ENCODE measurements at places on chromosomes 2 and 18.

GRCh38 chr2:3264010-3264744, 113.4 kb downstream of the EIPR1 start:
- no peak for DNase-seq

GRCh38 chr2:215998636-215999035, 14.7 kb downstream of the MREG start:
- DNase-seq, result no peak

- peak; percentile 71 for DNase-seq
Observed at GRCh38 chr18:45197526-45197970, 417.7 kb upstream of the SLC14A2 start.

DNA sequence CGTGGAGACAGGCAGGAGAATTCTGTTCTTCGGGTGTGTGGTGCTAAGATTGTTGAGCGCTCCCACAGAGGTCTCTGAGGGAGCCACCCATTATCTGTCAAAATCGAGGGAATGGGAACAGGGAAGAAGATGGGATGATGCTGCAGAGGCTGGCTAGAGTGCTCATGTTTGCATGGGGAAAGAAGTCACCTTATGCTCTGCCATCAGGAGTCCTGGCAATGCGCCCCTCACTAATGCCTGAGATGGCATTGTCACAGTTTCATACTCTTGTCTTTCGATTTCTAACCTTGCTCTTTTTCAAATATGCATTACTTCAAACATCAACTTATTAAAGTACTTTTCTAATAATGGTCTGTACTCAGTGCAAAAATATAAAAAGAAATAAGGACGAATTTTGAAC, 463.3 kb upstream of the CELF4 start:
- no peak for DNase-seq

- no peak for DNase-seq
Observed at GRCh38 chr2:160575368-160575767, 81.8 kb upstream of the RBMS1 start.

- DNase-seq, result no peak
Observed at GRCh38 chr18:49668574-49669275, 106.9 kb downstream of the LIPG start.

- no peak for DNase-seq
Observed at GRCh38 chr2:159209341-159210306, 76.9 kb downstream of the WDSUB1 start.

DNA sequence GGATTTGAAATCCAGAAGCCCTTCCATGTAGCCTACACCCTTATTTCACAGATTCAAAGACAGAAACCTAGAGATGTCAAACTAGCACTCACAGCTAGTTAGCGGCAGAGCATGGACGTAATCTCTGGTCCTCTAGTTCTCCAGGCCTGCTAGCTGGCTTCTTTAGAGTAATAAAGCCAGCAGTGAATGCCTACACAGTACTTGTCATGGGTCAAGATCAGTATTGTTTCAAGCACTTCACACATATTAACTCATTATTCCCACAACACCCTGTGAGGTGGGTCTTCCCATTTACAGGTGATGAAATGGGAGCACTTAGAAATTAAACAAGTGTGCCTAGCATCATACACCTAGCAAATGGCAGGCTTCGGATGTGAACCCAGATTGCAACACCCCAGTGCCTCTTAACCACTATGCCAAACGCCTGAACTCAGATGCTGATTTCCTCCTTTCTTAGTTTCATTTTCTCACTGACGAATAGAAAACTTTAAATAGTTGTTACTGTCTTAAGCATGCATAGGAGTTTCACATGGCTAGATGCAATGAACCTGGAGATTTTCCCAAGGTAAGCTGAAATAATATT, 14.5 kb upstream of the ZBTB14 start:
- DNase-seq, result no peak

- no peak for DNase-seq
Observed at GRCh38 chr2:101076581-101076980, 74.5 kb downstream of the RPL31 start.

DNA sequence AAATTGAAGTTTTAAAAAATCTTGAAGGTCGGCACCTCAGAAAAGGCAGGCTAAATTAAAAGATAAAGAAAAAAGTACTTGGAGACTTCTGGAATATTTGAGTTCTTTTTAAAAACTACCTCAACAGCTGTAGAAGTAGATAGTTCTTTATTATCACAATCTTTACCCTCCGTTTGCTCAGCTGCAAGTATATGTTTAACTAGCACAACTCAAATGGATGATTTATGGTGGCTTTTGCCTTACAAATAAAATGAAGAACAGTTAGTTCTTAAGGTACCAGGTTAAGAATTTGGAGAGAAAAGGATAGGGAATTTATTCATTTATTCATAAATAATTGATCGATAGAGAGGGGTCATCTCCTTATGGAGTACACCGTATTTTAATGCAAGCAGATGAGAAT, 237.6 kb upstream of the FOSL2 start:
- no peak for DNase-seq

GRCh38 chr2:52445686-52446085, 1321.9 kb upstream of the CHAC2 start:
- no peak for DNase-seq

DNA sequence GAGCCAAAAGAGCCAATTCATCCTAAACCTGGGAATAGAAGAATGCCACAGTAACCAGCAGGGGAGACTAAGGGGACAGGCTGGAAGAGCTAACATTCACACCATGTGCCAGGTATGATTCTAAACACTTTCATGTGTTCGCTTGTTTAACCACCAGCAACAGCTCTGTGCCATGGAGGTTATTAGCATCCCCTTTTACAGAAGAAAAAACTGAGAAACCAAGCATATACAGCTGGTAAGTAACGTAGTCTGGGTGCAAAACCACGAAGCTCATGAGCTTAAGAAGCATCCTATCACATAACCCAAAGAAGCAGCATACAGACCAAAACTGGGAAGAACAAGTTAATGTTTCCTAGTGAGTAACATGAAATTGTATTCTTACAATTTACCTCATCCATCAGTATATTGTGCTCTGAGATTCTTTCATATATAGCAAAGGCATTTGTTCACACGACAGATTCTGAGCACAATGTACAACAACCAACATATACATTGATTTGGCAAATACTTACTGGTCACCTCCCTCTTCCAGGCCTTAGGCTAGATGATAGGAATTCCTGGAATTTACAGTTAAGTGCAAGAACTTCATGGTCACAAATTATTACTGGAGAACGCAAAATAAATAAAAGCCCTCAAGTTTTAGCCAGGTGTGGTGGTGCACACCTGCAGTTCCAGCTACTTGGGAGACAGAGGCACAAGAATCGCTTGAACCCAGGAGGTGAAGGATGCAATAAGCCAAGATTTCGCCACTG, 36.5 kb upstream of the HNRNPA3 start:
- no peak for DNase-seq

GRCh38 chr18:23283916-23284430, 148.7 kb downstream of the CABLES1 start:
- no peak for DNase-seq

DNA sequence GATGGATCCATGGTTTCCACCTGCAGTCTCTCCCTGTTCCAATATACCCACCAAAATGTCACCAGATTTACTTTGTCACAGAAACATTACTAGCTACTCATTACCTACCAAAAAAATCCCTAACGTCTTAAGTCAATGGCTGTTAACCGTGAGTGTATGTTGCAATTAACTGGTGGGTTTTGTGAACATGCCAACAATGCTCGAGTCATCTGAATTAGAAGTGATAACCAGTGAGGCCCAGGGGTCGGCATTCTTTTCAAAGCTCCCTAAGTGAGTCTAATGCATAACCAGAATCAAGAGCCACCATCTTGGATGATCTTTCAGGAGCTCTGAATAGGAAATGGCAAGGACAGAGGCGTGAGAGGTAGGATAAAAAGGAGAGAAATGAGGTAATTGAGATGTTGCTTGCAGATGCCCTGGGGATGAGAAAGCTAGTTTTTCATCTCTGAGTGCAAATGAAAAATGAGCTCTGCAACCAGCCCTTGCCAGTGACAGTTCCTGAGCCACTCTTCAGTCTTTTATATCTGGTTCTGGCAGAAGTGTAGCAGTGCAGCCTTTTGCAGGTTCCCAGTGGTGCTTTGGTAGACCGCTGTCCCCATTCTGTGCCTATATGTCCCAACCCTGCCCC, 130.0 kb upstream of the RND3 start:
- DNase-seq, result no peak

DNA sequence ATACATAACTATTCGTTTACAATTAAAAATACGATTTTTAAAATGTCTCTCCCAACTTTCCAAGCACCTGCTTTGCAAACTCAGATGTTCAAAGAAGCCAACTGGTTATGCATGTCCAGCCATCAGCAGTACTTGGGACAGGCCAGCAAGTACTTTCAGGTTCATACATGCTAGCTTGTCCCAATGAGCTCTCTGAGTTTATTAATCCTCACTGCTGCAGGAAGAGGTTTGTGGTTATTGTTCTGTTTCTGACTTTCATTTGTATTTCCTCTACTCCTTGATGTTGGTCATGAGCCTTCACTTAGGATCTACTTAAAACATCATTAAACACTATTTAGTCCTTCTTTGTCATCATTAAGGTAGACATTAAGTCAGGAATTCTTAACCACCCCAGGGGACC, 374.1 kb downstream of the LRATD1 start:
- no peak for DNase-seq

- DNase-seq, result no peak
Observed at GRCh38 chr2:191617575-191617974, 60.4 kb upstream of the NABP1 start.

GRCh38 chr2:50602636-50603327, 429.1 kb downstream of the NRXN1 start:
- no peak for DNase-seq

DNA sequence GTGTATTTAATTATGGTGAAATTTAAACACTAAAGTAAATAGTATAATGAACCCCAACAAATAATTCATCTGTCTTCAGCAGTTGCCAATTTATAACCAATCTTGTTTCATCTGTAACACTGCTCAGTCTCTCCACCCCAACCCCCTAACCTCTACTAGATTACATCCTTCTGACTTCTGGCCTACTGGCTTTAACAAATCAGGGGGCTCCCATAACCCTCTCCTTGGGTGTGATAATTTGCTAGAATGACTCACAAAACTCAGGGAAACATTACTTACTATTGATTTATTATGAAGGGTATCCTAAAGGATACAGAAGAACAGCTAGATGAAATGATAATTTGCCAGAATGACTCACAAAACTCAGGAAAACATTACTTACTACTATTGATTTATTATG, 50.7 kb downstream of the PIK3C3 start:
- no peak for DNase-seq

DNA sequence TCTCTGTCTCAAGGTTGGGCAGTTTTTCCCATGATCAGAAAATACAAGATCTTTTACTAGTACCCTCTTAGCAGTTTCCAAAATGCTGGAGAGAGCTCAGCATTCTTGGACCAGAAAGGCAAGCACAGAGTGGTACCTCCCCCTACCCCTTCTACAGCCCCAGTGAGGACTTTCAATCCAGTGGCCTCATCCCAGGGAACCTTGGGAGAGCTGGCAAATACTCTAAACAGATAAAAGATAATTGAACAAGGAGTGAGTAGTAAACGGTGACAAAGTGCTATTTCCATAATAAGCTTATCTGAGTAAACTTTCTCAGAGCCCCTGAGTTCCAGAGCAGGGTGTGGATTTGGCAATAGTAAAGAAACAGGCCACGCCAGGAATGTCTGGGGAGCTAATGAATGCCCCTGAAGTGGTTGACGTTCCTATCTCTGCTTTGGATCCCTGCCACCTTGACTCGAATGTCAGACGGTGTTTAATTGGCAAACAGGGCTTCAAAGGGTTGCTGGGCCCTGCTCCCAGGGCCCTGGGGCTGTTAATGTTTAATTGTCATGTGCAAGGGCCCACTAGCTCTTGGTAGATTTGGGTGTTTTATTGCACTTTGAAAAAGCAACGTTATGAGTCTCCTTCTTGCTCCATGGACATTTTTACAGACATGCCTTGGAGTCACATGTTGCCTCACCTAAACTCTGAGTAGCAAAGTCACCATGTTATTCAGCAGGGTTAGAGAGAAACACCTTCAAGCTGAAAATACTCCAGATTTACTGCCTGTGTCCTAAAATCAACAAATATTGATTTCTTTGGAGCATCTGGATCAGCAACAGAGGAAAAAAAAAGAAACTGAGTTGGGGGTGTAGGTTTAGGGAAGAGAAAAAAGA, 239.9 kb downstream of the CYRIA start:
- no peak for DNase-seq

DNA sequence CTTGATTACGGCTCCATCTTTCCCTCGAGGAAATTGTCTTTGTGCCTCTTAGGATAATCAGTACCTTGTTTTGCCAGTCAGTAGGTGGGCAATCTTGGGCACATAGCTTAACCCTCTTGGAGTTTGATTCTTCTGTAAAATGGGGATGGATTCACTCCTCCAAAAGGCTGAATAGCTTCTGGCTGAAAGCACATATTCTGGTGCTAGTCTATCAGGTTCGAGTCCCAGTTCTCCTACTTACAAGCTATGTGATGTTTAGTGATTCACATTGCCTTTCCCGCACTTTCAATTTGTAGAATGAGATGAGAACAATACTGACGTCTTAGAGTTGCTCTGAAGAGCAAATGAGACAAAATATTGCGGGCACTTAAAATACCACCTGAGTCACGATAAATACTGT, 43.9 kb downstream of the ATIC start:
- DNase-seq, result no peak
